ENCODE measurements at places on chromosomes 6 and 20. TPM values are rescaled to one million over a fixed set of nuclear protein-coding genes. Genes with fewer than 3 reads are reported as not detected.

- DNase-seq, result no peak
Observed at GRCh38 chr6:168214586-168215104, 104.9 kb downstream of the DACT2 start.

DNA sequence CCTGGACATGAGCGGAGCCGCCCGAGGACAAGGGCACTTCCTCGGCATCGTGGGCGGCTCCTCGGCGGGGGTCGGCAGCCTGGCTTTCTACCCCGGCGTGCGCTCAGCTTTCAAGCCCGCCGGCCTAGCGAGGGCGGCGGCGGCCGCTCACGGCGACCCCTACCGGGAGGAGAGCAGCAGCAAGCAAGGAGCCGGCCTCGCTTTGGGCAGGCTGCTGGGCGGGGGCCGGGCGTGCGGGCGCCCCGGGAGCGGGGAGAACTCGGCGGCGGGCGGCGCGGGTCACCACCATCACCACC lies 6.7 kb downstream of the PRDM13 start:
- DNase-seq, result no peak

CST5 gene
- not detected for polyA plus RNA-seq

EYA4 gene
- polyA plus RNA-seq, result not detected

DNA sequence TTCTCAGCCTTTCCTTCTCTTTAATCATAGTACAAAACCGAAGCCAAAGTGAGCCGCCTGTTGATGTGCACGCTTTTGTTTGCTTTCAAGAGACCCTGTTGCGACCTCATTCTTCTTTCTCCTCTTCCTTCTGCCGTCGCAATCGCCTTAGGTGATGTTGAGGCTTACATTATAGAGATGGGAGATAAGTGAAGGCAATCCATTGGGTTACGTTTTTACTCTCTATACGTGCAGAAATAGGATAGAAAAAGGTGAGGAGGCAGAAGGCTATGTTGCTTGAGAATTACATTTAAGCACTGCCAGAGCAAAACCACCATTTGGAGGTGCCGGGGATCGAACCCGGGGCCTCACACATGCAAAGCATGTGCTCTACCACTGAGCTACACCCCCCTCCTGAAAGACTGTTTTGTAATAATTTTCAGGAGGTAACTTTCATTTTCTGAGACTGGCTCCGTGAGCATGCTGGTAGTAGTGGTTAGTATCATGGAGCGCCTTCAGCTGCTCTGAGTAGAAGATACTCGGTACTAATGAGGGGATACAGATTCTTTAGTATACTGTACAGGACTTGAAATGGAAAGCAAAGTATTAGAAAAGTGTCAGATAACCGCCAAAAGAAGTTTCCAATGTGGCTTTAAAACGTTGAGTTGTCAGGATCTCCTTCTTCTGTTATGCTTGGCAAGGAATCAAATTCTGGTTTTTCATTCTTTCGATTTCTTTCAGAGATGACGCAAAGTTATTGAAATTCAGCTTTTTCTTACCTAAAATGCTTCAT lies 165.6 kb downstream of the TRIM27 start:
- no peak for DNase-seq

DNA sequence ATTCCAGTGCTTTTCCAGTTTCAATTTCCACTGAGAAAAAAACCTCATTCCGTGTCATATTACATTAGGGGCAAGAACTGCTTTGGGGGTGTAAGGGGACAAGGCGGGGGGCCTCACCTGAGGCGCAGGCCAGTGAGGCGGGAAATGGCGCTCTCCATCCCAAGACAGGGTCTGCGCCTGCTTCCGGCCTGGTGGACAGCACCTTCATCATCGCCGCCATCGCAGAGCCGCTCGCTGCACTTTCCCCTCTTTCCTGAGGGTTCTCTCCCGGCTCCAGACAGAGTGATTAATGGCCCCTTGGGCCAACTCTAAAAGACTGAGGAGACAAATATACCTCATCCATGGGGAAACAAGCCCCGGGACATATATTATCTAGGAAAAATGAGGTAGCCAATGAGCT lies 270.0 kb upstream of the SOX4 start:
- DNase-seq, result no peak

DNA sequence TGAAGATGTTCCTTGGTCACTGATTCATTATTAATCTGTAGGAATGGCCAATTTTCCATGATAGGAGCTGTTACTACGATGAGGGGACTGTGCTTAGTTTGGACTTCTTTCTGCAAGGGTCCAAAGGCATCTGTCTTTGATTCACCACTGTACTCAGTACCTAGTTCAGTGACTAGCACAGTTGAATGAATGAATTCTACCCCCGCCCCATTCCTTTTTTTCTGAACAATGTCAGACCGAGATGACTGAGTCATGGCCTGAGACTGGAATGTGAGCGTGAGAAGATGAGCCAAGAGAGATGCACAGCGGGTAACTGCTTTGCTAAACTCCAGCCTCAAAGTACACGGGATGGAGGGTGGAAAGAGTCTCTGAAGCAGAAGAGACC lies 419 bp upstream of the SNHG17 start:
- no peak for DNase-seq

DNA sequence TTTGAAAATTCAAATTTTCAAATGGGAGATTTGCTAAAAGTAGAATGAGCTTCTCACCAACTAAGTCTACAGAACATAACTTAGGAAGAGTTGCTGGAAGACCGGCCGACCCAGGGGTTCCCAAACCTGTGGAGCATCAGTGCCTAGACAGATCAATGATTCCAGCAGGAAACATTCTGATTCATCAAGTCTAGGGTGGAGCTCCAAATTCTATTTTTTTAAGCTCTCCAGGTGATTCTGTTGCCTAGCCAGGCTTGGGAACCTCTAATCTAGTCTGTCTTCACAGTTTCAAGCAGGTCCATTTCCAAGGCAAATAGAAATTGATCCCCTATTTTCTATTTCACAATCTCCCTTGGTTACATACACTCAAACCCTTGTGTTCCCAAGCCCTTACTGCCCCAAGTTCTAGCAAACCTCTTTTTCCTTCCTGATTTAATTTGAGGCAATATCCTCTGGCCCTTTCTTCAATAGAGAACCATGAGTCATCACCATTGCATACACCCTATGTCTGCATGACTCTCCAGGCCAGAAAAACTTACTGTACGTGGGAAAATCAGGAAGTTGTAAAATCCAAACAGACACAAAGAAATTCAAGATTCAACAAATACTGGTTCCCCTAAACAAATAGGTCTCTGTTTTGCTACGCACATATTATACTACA lies 8.9 kb downstream of the ATXN1 start:
- DNase-seq, result no peak

GRCh38 chr6:16056263-16056870 lies 72.5 kb upstream of the MYLIP start:
- DNase-seq, result no peak

DNA sequence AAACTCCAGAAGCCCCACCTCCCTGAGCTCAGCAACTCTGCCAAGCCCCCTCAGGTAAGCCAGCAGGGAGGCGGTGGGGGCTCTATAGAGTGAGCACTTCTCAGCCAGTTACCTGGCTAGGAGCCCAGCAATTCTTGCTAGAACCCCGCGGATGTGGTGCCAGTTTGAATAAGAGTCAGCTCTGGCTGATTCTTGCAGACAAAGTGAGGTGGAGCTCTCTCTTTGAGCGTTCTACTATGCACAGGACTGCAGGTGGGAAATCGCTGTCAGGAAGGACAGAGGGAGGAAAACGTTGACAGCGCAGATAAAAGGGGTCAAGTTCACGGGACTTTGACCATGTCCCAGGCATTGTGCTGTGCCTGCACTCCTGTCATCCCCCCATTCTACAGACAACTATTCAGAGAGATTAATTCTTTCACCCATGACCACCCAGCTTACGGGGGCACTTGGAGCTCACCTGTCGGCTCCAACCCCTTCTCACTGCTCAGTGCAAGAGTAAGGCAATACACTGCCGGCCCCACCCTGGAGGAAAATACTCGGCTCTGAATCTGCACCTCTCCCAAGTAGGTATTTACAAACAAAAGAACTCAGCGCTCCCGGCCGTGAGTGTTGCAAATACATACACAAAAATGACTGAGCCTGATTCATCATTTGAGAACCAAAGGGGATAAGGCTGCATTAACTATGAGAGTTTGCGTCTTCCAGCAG lies 92.9 kb downstream of the ANKRD60 start:
- DNase-seq, result no peak

- DNase-seq, result no peak
Observed at GRCh38 chr6:22809370-22809769, 240.0 kb downstream of the HDGFL1 start.

DNA sequence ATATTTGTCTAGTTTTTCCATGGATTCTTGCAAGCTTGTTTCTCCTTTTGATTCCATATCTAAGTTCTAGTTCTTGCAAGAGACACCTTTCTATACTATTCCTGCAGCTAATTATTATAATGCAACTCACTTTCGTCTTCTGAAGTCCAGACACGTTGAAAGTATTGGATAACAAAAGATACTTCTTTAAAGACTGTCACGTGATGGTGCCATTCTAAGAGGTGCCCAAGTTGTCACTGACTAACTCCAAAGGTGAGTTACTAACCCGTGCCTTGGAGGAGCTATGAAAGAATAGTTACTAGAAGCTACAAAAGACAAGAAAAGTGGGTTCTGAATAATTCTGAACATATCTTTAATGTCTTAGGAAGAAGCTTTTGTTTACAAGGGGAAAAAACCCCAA lies 322.6 kb downstream of the HDGFL1 start:
- DNase-seq, result no peak

TRIM10 gene
- not detected for polyA plus RNA-seq

DNA sequence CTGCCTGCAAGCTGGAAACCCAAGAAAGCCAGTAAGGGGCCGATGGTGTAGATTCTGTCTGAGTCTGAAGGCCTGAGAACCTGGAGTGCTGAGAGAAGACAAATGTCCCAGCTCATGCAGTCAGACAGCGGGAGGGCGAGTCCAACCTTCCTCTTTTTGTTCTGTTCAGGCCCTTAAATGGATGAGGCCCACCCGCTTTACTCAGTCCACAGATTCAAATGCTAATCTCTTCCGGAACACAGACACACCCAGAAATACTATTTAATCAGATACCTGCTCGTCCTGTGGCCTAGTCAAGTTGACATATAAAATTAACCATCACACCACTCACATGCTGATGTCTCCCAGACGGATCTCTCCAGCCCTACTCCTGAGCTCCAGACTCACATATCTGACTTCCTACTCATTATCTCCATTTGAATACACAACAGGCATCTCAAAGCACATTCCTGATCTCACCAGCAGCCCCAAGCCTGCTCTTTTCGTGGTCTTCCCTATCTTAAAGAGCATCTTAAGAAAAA lies 26.7 kb upstream of the SRC start:
- no peak for DNase-seq

- no peak for DNase-seq
Observed at GRCh38 chr20:39042279-39043150, 80.4 kb downstream of the DHX35 start.

DNA sequence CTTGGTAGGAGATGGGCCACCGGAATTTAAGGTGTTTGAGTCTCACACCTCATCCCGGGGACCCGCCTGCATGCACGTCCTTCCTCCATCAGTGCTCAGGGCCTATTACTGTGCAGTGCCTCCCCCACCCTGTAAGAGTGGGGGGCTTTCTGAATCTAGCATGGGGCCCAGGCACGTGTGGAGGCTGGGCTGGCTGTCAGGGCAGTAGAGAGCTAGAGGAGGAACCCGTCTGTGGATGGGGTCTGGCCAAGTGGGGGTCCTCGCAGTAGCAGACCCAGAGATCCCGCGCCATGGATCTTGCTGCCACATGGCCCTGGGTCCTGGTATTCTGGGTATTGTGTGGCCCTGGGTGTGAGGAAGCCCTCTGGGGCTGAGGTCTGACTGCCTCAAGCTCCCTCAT lies 42.9 kb downstream of the SRC start:
- no peak for DNase-seq

GRCh38 chr20:23630392-23630849 lies 7.3 kb downstream of the CST3 start:
- DNase-seq, result no peak

GRCh38 chr6:169235286-169235685 lies 18.4 kb downstream of the THBS2 start:
- no peak for DNase-seq

TSHZ2 gene
- polyA plus RNA-seq, result 0.10 TPM

GABRR2 gene
- polyA plus RNA-seq, result 0.16 TPM

DNA sequence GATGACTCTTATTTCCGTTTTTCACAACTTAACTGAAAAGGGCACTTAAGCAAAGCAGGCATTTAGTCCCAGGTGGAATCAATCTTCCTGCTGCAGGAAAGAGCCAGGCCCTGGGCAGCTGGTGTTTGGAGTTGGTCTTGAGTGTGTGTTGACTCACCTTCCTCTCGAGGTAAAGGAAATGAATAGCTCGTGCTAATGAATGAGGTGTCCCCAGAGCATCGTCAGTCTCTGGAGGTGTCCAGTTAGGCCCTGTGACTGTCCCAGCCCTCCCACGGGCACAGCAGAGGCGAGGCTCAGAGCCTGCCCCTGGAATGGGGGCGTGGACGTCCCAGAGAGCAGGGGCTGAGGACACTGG lies 277.7 kb downstream of the NRN1 start:
- DNase-seq, result no peak

DNA sequence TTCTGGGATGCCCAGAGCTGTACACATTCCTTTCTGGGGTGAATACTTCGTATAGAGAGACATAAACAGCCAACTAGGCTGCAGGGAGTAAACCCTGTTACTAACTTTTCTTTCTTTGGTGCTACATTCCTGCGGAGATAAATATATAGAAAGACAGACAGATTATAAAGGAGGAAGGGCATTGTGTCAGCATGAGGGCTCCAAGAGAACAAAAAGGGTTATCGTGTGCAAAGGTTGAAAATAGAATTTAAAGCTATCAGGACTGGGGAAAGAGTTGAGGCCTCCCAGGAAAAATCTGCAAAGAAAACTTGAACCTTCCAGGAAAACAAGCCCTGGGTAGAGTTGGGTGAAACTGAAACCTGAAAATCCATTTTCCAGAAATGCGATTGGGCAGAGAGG lies 68.0 kb downstream of the TMEM170B start:
- DNase-seq, result no peak

DNA sequence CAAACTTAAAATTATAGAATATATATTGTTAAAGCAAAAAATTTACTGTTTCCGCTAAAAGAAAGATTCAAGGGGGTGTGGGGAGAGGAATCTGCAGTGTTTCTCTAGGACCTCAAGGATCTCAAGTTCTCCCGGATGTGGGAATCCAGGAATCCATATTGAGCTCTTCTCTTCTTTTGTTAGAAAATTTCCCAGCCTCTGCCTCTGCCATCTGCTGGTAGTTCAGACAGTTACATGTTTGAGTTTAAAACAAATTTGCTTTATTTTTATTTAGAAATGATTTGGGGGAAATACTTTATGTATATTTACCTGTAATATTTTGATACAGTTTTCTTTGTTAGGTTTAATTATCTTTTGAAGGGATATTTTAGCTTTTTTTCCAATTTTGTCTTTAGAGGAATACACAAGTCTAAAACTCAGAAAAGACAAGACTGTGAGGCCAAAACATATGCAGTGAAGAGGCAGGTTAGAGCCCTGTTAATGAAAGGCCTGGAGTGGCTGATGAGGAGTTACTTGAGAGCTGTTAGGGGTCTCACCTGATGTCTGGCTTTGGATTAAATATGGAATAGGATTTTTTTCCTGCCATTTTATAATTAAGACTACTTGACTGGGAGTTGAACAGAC lies 268.8 kb downstream of the ARID1B start:
- DNase-seq, result no peak

GRCh38 chr6:168615837-168616236 lies 174.9 kb downstream of the SMOC2 start:
- DNase-seq, result no peak

TRDN gene
- polyA plus RNA-seq, result not detected

Measured in CD8-positive, alpha-beta memory T cell (primary cell).